CD4-positive, alpha-beta T cell (primary cell): ENCODE measurements at places on chromosomes 12 and 14.

GRCh38 chr12:2574355-2574935, 220.3 kb upstream of the FKBP4 start:
- no peak for DNase-seq

DNA sequence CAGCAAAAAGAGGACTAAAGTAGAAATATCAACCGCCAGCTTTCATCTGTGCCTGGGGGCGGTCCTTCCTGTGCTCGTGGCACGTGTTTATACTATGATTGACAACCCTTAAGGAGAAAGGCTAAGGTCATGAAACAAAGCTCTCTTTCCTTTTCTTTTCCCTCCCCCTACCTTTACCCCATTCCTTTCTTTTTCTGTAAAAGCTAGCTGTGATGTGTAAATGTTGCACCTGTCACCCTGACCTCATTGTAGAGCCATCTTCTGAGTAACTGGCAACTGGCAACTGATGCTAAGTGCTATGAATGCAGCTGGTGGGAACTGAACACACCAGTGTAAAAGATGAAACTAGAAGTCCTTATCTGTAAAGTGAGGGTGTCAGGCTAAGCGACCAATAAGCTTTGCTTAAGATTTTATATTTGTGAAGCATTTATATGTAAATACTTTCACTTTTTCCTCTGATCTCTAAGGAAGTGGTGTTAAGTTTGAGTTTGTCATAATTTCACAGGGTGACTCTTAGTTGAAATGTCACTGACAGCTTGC, 102.8 kb upstream of the BCAT1 start:
- DNase-seq = peak; percentile 87

GRCh38 chr14:88870777-88871176, 46.3 kb downstream of the TTC8 start:
- no peak for DNase-seq

DNA sequence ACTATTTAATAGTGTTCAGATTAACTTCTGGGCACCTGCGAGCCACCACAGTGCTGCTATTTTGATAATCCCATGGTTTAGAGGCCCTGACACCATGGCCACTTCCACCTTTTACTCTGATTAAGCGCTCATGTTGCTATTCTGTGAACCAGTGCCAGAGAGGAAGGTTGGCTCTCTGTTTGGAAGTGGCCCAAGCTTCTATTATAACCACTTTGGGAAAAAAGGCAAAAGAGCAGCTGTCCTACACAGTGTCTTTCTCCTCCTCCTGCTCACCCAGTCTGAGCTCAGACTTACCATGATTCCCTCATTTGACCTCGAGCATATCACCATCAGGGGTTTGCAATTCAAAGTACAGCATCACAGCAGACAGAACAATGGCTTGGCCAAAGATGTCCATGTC, 23.3 kb downstream of the DYRK2 start:
- no peak for DNase-seq

GRCh38 chr12:51190820-51191219, 17.9 kb upstream of the TFCP2 start:
- DNase-seq = no peak

- DNase-seq = no peak
Observed at GRCh38 chr14:67438969-67439368, 27.0 kb upstream of the PLEK2 start.
